ENCODE measurements at places on chromosomes 2 and 18. TPM values are rescaled to one million over a fixed set of nuclear protein-coding genes. Genes with fewer than 3 reads are reported as not detected.

Gene CHMP3
- total RNA-seq: 83.1 TPM

Gene MC5R
- not detected for total RNA-seq

Gene NEURL3
- total RNA-seq: not detected

Gene VWA3B
- total RNA-seq: not detected

Gene MSTN
- 0.28 TPM for total RNA-seq

Gene REG3A
- 0.65 TPM for total RNA-seq

Gene FAHD2B
- 12.9 TPM for total RNA-seq

Gene COBLL1
- 50.1 TPM for total RNA-seq
